ENCODE measurements at places on chromosomes 7 and 10.

DNA sequence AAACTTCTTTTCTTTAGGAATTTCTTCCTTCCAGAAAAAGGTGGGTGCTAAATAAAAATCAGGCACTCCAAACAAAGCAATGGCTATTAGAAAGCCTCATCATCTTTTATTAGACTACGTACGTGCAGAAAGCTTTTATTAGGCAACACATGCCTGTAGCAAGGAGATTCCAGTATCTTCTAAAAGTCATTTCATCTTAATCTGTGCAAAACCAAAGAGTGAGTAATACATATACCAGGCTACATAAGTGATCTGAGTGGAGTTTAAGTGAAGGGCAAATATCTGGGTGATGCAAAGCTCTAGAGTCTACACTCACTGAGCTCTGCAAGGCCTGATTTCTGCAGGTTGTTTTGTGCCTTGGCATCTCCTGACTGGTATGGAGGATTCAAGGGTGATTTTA, 231.7 kb downstream of the ELMO1 start:
- DNase-seq = no peak

DNA sequence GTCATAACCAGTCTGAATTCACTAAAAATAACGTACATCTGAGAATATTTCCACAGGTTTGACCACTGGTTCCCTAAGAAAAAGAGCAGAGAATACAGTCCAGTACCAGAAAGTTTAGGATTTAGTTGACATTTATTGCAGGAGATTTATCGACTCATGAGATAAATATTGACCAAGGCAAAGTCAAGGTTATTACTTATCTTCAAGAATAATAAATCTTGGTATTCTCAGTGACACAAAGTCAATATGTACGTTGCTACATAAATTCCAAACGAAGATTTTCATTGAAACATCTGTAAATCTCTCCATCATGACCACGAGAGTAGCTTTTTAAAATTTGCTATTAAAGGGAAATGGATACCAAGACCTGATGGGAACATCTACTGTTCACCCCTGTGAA, 39.4 kb upstream of the GRB10 start:
- no peak for DNase-seq

- DNase-seq = no peak
These were observed 1.5 kb upstream of the SFMBT2 start for GRCh38 chr10:7412237-7412927.

GRCh38 chr7:41239596-41239995, 463.3 kb downstream of the INHBA start:
- no peak for DNase-seq

DNA sequence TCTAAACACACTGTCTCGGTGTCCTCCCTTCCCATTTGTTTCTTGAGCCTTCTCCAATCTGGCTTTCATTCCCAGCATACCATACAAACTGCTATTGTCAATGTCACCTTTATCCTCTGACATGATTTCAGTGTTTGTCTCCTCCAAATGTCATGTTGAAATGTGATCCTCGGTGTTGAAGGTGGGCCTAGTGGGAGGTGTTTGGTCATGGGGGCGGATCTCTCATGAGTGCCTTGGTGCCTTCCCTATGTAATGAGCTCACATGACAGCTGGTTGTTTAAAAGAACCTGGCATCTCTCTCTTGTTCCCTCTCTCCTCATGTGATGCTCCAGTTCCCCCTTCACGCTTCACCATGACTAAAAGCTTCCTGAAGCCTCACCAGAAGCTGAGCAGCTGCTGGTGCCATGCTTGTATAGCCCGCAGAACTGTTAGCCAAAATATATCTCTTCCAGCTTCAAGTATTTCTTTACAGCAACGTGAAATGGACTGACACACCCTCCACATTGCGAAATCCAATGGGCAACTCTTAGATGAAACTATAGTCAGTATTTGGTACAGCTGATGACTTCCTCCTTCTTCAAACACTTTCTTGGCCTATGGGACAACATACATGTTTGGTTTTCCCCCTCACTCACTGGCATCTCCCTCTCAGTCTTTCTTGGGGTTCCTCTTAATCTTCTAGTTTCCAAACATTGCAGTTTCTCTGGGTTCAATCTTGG, 27.8 kb downstream of the RNLS start:
- no peak for DNase-seq

GRCh38 chr7:74002474-74003017, 25.4 kb upstream of the ELN start:
- DNase-seq = no peak

DNA sequence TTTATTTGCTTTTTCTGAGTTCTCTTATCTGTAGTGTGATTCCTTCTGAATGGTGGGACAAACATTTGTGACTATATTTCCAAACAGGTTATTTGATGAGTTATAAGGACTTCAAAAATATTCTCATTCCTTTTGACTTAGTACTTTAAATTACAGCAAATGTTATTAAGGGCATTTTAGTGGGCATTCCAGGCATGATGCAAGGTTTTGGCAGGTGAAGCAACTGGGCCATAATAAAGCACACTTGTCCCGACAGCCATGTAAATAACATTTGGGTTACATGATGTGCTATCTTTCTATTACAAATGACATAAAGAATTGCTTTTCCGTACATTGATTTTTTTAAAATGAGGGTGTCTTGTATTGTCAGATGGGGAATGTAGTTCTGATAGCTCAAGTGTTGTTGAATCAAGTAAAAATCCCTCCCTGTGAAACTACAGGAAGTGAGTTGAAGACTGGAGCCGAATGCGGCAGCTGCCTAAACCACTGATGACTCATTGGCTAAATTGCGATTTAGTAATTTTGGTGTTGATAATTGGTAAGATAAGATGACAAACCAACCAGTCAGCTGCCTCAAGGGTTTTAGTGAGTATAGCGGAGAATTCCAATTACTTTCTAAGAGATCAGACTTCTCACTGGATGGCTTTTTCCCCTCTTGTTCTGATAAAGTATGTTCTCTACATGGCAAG, 231.3 kb upstream of the NPY start:
- DNase-seq = no peak

GRCh38 chr10:34647160-34647559, 167.9 kb downstream of the PARD3 start:
- no peak for DNase-seq

- DNase-seq = no peak
These were observed 22.5 kb downstream of the CUZD1 start for GRCh38 chr10:122822973-122823690.

GRCh38 chr7:93298671-93299070, 66.5 kb downstream of the VPS50 start:
- no peak for DNase-seq

DNA sequence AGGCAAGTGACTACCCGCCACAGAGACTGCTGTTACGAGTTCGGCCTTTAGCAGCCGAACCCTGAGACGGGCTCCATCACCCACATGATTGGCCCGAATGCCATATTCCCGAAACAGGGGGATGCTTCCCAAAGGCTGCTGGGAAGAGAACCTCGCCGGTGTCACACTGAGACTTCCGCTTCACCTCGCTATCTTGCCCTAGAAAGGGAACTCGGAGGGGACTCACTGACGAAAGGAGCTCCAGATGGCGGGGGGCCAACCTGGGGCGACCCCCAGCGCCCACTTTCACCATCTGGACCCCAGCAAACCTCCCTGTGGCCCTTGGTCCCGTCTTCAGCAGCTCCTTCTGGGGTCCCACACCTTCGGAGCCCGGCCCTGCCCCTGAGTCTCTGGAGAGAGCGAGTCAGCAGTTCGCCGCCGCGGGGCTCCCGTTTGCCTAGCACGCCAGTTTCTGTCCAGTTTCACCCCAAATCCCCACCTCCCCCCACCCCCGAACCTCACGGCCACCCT, 529 bp downstream of the HPS1 start:
- DNase-seq = no peak
